ENCODE measurements at places on chromosomes 16 and 17. TPM values are rescaled to one million over a fixed set of nuclear protein-coding genes. Genes with fewer than 3 reads are reported as not detected.

The TRIM25 gene
- 17.2 TPM for total RNA-seq

The DHX38 gene
- total RNA-seq: 164 TPM

The RNF112 gene
- 0.34 TPM for total RNA-seq

The KRT17 gene
- 4.9 TPM for total RNA-seq

The CTF1 gene
- 4.3 TPM for total RNA-seq

The HASPIN gene
- 0.79 TPM for total RNA-seq

The PRR11 gene
- total RNA-seq: 0.52 TPM

The METTL2A gene
- total RNA-seq: 13.6 TPM

The ESRP2 gene
- total RNA-seq: 0.16 TPM

The TPSAB1 gene
- total RNA-seq: not detected

The C16orf82 gene
- not detected for total RNA-seq
